ENCODE measurements at places on chromosomes 4 and X. TPM values are rescaled to one million over a fixed set of nuclear protein-coding genes. Genes with fewer than 3 reads are reported as not detected.

Gene DNASE1L1
- 20.6 TPM for total RNA-seq

Gene RGN
- not detected for total RNA-seq

Gene PPEF1
- total RNA-seq: not detected

Gene MAGEE2
- not detected for total RNA-seq

Gene NKX6-1
- not detected for total RNA-seq

Gene CT47B1
- total RNA-seq: not detected

Gene TDO2
- not detected for total RNA-seq

Gene REPS2
- total RNA-seq: not detected

Gene PABPC1L2A
- not detected for total RNA-seq

Gene ZBTB49
- total RNA-seq: 6.0 TPM

Gene GYG2
- total RNA-seq: not detected

DNA sequence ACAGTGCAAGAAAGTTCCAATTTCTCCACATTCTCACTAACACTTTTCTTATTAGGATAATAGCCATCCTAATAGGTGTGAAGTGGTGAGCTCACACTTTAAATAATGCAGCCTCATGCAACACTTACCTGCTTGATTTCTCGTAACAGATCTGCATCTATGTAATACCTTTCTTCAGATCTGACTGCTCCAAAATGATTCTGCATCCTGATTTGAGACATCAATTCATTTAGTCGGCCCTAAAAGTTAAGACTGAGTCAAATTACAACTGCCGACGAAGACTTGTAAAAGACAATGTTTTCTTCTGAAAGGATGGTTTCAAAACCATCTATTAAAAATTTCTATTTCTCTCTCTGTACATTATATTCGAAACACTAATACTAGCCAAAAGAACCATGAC, 30.7 kb downstream of the NUP54 start:
- DNase-seq: no peak

DNA sequence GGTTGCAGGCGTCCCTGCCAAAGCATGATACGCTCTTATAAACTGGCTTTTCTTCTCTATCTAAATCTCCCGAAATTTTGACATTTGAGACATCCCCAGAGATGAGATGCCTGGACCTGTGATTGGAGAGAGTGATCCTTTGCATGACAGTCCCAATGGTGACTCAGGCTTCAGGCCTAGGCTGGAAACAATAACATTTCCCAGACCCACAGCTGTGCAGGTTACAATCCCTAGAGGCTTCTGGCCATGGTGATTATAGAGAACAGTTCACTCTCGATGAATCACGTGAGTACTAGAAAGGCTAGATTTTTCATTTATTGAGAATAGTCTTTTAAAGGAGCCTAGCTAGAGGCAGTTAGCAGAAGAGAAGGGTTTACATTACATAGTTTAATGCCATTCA, 75.9 kb downstream of the SPATA18 start:
- no peak for DNase-seq

GRCh38 chrX:129523079-129523911, at the start of gene SMARCA1:
Gene SMARCA1 (minus strand): TSS chrX:129523490. CDS start chrX:129523370, 120 bp downstream.
- no peak for DNase-seq

DNA sequence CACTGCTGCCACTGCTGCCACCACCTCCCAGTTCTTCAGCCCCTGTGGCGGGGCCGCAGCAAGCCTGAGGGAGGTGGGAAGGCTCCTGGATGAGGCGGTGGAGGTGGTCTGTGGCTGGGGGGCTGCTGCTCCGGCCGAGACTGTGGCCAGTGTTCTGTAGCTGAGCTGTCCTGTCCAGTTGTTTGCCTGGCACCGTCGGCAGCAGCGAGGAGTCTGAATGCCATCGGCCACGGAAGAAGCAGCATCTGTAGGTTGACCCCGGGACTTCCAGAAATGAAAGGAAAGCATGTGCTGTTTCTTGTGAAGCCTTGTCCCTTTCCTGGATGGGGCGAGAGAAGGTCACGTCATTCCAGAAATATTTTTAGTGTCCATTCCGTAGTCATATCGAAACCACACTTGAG, 3.3 kb downstream of the C4orf54 start:
- no peak for DNase-seq

GRCh38 chr4:113446019-113446418, 315.5 kb downstream of the CAMK2D start:
- DNase-seq: no peak

DNA sequence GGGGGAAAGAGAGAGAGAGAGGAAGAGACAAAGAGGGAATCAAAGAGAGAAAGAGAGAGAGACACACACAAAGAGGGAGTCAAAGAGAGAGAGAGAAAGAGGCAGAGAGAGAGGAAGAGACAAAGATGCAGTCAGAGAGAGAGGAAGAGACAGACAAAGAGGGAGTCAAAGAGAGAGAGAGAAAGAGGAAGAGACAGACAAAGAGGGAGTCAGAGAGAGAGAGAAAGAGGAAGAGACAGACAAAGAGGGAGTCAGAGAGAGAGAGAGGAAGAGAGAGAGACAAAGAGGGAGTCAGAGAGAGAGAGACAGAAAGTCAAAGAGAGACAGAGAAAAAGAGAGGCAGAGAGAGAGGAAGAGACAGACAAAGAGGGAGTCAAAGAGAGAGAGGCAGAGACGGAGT, 45.5 kb downstream of the MAGEA9 start:
- DNase-seq: no peak

GRCh38 chrX:9519546-9520216, 54.8 kb downstream of the TBL1X start:
- DNase-seq: no peak

GRCh38 chrX:46959101-46959500, 46.9 kb downstream of the JADE3 start:
- DNase-seq: no peak

- no peak for DNase-seq
These were observed 48.4 kb downstream of the TBC1D14 start for GRCh38 chr4:6957994-6958393.

DNA sequence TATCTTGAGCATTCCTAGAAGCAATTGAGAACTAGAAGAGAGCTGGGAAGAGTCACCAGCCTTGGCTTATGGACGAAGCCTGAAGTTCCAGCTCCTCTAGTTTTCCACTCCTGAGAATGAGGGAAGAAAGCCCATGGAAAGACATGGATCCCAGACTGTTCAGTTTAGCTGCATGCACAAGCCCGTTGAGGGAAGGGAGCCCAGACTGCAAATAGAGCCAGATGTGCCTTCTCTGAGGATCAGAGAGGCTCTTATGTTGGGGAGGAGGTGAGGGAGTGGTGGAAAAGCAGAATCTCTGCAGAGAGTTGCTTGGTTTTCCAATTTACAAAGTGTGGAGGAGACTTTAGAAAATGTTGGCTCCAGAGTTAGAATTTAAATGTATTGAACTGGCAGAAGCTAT, 69.0 kb downstream of the ASB9 start:
- DNase-seq: no peak

DNA sequence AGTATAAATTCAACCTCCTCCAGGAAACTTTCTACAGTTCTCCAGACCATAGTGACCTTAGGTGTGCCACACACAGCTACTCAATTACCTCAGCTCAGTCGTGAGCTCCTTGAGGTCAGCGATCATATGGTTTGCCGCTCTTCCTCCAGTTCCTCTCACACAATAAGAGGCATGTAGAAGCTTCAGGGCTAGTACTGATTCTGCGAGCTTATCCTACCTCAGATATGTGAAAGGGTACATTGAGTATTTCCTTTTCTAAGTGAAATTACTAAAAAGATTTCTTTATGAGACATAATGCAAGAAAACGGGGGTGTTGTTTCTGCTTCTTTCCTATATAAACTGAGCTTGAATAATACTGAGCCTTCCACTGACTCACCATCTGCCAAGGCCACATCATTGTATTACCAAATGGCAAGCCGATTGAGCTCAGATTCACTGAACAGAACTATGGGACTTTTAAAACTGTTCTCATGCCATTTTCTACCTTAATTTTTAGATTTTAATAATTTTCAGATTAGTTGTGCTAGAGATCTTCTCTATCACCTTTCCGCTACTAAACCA, 183.1 kb downstream of the HS6ST2 start:
- DNase-seq: no peak

- DNase-seq: no peak
These were observed 218.0 kb upstream of the AGTR2 start for GRCh38 chrX:115952417-115953092.

GRCh38 chr4:114398410-114398809, 200.2 kb upstream of the UGT8 start:
- DNase-seq: no peak

- no peak for DNase-seq
These were observed 51.7 kb upstream of the AP1S2 start for GRCh38 chrX:15906041-15906943.

DNA sequence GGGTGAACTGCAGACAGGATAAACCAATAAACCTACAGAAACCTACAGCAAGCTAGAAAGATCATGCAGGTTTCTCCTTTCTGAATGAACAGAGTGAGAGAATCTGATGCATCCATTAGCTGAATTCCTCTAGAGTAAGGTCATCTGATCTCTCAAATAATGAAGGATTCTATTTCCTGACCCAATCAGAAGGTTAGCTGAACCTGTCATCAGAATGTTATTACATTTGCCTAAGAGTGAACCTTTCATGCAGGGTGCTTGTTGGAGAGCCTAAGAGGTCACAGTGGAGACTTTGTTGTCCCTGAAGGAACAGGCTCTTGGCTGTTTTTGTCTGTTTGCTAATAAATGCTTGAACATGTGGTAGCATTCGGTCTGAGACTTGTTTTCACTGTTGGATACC, 24.0 kb downstream of the MEPE start:
- DNase-seq: no peak

DNA sequence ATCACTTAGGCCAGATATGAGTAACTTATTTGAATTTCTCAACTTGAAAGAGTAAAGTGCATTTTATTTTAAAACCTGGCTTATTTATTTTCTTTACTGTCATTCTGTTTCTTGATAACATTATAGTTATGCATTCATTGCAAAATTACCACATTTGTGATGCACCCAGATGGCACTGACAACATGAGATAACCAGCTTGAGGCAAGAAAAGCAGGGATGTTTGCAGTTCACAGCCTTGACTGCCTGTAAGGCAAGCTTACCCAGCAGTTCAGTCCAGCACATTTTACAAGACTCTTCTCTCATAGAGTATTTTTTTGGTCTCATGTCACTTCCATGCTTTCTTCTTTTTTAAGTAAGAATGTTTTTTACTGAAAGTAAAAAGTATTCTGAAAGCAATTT, 25.3 kb upstream of the EPGN start:
- no peak for DNase-seq

GRCh38 chr4:102429553-102429952, 71.6 kb upstream of the NFKB1 start:
- no peak for DNase-seq

GRCh38 chr4:31923634-31924033, 1203.5 kb downstream of the PCDH7 start:
- no peak for DNase-seq

GRCh38 chr4:122830426-122831095, 3.9 kb downstream of the FGF2 start:
- no peak for DNase-seq

GRCh38 chr4:57371671-57372070, 261.5 kb upstream of the IGFBP7 start:
- DNase-seq: no peak

GRCh38 chr4:140952717-140953116, 180.6 kb downstream of the RNF150 start:
- DNase-seq: no peak

DNA sequence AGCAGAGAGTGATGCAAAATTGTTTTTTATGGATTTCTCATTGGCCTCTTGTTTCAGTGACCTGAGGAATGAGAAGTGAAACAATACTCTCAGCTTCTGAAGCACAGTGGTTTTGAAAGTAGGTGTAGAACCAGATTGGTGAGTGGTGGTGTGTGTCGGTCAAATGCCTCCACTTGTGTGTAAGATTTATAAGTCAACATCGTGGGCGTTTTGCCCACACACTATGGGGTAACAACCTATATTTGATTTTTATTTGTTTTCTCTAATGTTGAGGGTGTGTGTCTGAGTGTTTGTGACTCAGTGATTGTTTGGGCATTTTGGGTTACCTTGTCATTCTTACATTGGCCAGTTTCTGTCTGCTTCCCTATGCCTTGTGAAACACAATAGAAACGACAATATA, 23.3 kb downstream of the ADGRL3 start:
- DNase-seq: no peak

DNA sequence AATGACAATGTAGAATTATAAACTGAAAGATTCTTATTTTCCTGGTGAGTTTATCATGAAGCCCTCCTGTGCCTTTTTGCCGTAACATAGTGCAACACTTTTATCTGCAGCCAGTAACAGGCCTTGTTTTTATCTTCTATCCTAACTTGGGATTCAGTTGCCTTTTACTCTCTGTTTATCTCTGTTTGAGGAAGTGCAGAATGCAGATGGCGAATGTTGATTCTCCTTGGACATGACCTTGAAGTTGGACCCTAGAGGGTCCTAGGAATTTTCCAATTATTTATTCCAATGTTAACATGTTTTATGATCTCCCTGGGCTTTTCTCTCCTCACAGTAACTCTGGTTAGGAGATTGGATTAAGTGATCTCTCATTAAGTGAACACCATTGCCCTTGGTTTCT, 165.0 kb downstream of the FMR1NB start:
- no peak for DNase-seq

DNA sequence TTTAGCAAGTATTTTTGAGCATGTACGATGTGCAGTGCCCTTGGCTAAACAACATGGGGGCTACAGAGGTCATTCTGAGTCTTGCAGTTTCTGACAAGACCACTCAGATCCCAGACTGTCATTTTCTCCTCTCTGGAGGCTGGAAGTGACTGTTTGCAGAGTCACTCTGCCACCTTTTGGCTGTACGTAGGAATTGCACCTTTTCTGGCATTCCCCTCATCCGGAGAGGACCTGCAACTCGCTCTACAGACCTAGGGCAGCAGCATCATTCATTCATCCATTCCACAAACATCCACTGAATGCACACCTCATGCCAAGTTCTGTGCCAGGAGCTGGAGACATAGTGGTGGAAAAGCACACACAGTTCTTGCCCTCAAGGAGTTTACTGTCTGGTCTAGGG, 160.4 kb upstream of the GPR101 start:
- peak; percentile 17 for DNase-seq

GRCh38 chr4:101419336-101420135, 72.2 kb upstream of the PPP3CA start:
- DNase-seq: no peak

DNA sequence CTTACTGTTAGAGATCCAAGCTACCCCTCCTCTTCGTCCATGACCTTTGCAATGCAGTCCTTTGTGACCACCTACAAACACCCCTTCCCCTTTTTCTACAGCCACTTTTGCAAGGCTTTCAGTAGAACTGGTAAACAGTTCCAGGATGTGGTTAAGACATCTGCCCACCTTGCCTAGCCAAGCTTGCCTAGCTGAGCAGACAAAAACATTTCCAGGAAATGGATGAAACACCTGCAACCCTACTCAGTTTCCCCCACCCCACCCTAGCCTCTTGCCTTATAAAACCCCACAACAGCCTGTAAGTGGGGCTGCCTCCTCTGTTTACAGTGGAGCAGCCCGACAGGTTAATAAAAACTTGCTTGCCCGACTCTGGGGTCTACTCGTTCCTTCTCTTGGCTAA, 133.8 kb downstream of the ZC4H2 start:
- DNase-seq: no peak

- no peak for DNase-seq
These were observed 47.5 kb downstream of the CPE start for GRCh38 chr4:165426331-165426730.
